ENCODE measurements at places on chromosomes 5 and 9.

GRCh38 chr5:43348207-43348606 is 35.0 kb upstream of the HMGCS1 start:
- no peak for DNase-seq

DNA sequence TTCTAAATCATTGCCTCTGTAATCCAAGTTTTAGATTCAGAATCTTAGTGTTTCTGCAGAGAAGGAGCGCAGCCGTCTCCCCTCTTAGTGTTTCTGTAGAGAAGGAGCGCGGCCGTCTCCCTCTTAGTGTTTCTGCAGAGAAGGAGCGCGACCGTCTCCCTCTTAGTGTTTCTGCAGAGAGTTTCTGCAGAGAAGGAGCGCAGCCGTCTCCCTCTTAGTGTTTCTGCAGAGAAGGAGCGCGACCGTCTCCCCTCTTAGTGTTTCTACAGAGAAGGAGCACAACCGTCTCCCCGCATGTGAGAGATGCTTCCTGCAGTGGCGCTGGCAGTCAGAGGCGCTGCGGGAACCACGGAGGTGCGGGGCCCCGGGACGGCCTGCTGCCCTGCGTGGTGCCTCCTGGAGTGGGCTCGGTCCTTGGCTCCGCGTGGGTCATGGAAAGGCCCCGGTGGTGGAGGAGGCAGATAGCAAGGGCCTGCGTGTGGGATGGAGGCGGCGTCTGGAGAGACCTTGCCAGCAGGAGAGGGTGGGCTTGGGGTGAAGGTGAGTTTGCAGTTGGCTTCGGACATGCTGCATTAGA is 10.9 kb downstream of the CEP72 start:
- no peak for DNase-seq

- DNase-seq = no peak
Measured at GRCh38 chr5:143244000-143244736, 159.3 kb downstream of the NR3C1 start.

- DNase-seq = no peak
Measured at GRCh38 chr5:150644058-150644457, 3.6 kb downstream of the SYNPO start.

- no peak for DNase-seq
Measured at GRCh38 chr5:14806456-14806855, 65.1 kb downstream of the ANKH start.

GRCh38 chr5:150172556-150172955 is 6.0 kb downstream of the CDX1 start:
- no peak for DNase-seq

- no peak for DNase-seq
Measured at GRCh38 chr5:157115012-157115411, 6.2 kb upstream of the HAVCR2 start.

- no peak for DNase-seq
Measured at GRCh38 chr5:59487068-59487686, 406.3 kb downstream of the PDE4D start.

DNA sequence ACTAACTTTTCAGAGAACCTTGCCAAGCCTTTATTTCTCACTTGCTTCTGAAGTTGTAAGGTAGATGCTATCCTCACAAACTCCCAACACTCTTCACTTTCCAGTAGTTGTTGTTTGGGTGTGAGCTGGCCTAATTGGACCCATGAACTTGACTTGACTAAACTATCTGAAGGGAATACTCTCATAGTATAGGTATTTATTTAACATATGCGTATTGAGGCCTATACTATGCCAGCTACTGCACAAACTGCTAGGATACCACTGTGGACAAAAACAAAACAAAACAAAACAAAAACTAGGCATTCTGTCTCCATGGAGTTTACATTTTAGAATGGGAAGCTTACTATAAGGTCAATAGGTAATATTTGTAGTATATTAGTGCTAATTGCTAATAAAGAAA is 1.3 kb downstream of the TXNDC8 start:
- no peak for DNase-seq

DNA sequence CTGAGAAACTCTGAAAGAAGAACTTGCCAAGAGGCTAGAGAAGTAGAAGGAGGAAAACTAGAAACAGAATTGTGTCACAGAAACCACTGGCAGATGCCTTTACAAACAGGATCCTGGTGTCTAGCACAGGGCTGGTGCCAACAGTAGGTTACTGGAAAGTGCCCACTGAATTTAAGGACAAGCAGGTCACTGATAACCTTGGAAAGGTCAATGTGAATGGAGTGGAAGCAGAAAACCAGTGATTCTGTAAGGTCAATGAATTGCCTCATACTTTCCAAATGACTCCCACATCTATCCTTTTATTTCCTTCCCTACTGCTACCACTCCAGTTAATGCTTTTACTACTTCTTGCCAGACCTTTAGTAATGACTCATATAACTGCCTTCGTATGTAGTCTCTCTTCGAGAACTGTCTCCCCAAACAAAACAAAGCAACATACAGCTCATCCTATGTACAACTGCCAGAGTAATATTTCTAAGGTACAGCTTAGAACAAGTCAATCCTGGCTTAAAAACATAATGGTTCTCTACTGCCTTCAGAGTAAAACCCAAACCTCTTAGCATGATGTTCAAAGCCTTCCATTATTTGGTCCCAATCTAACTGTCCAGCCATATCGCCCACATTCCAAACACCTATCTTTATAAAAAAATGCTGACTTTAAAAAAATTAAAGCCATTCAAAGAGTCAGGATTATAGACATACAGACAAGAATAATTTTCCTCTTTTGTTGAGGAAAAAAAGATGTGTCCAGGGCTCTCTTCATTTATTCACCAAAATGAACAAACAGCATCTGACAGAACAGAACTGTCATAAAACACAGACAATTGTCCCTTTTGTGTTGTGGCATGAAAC is 52.5 kb downstream of the NR3C1 start:
- DNase-seq = peak; percentile 26

GRCh38 chr5:14267991-14268708 is 125.0 kb downstream of the TRIO start:
- no peak for DNase-seq

DNA sequence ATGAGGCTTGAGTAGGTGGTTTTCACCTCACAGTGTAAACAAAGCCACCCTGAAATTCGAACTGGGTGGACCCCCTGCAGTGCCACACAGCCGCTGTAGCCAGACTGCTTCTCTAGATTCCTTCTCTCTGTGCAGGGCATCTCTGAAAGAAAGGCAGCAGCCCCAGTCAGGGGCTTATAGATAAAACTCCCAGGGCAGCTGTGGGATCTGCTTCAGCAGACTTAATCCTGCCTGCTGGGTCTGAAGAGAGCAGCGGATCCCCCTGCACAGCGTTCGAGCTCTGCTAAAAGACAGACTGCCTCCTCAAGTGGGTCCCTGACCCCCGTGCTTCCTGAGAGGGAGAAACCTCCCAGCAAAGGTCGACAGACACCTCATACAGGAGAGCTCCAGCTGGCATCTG is 71.4 kb downstream of the CARTPT start:
- no peak for DNase-seq

- DNase-seq = no peak
Measured at GRCh38 chr5:128877476-128877875, 87.8 kb upstream of the SLC27A6 start.

GRCh38 chr9:132383462-132383883 is 23.2 kb downstream of the TTF1 start:
- DNase-seq = no peak

DNA sequence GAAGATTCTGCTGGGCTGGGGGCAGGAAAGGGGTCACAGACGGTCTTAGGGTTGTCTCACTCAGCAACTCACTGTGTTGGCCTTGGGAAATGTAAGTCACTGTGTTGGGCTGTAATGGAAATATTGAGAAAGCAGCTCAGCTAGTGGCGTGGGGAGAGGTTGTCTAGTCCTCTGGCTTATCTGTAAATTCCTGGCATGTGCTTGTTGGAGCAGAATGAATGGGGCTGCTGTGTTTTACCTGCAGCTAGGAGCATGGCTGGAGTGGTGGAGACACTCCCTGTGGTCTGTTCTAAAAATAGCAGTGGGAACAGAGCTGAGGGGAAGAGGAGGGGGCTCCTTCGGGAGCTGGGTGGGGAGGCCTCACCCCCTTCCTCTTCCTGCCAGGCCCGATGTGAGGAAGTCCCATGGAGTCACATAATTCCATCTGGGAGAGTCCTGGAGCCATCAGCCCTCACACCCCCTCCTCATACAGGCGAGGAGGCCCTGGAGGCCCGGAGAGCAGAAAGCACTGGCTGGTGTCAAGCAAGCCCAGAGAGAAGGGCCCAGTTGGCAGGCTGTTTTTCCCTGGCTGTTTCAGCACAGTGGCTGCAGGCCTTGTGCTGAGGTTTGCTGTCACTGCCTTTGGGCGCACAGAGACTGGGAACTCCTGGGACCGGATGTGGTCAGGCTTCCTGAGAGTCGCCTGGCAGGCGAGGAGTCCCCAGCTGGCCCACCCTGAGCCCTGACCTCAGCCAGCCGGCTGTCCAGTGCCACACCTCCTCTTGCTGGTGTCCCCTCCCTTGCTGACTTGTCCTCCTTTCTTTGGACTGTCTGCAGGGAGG is 84.9 kb downstream of the RGS3 start:
- peak; percentile 49 for DNase-seq

- no peak for DNase-seq
Measured at GRCh38 chr9:121317737-121318630, 50.0 kb downstream of the GSN start.

DNA sequence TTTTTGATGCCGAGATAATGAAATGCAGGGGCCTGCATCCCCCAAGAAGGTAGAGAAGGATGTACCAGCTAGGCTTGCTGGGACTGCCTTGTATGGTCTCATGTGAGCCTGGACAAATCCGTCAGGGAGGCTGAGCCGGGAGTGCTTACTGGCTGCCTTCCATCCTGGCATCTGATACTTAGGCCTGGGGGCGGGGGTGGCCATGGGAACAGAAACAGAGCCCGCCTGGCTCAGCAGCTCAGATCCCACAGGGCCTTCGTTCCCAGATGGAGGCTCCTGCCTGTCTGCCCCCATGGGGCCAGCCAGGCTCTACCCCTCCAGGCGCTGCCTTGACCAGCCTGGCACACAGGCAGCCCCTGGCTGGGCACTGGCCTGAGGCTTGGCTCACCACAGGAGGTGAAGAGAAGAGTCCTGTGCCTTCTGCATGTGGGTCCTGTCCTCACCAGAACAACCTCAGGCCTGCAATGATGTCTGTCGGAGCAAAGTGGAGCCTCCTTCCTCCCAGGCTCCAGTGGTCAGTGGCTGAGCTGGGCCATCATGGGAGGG is 10.5 kb upstream of the SPATA31E1 start:
- no peak for DNase-seq

GRCh38 chr5:93607367-93608258 is 24.6 kb downstream of the NR2F1 start:
- DNase-seq = no peak

- DNase-seq = no peak
Measured at GRCh38 chr5:30768056-30768690, 425.3 kb upstream of the CDH6 start.

DNA sequence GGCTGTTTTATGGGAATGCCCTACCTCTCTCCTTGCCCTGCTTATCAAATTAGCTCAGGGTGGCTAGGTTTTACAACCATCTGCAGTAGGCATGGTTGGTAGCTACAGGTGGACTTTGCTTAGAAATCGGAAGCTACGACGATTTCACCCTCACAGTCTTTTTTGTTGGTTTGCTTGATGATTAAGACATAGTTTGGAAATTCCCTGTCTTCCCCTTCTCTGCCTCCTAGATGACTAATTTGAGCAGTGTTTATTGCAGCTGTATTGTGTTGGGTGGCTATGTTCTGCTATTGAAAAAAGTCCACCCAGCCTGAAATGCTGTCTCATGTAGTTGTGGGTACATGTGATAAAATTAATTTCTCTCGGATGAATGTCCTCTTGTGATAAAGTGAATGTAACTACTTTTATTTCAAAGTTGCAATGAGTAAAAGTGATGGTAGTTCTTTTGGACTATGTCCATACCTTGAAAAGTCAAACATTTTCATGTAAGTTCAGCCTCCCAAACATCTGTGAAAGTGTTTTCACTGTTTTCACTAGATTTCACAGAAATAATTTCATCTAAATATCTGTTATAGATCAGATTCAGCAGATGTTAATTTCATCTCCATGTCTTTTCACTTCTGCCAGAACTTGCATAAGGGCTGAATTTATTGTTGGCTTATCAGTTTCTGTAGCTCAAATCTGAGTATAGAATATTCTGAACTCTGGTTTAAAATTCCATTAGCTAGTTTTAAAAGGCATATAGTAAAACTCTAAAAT is 37.3 kb upstream of the FYB1 start:
- peak; percentile 20 for DNase-seq

- no peak for DNase-seq
Measured at GRCh38 chr9:126423142-126423915, 96.7 kb downstream of the MVB12B start.

DNA sequence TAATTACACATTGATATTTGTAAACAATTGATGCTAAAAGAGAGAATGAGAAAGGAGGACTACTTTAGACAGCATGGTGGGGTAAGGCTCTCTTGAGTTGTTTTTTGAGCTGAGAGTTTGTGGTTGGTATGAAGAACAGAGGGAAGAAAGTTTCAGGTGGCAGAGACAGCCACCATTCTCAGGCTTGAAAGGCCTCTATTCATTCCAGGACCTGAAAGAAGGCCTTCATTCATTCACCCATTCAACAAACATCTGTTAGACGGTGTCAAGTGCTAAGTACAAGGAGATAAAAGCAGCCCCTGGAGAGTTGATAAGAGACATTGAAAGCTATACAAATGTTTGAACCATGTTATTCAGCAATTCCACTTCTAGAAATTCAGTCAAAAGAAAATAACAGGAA is 21.7 kb upstream of the ADAM19 start:
- DNase-seq = no peak

- no peak for DNase-seq
Measured at GRCh38 chr5:95835682-95836385, 13.3 kb upstream of the GLRX start.

DNA sequence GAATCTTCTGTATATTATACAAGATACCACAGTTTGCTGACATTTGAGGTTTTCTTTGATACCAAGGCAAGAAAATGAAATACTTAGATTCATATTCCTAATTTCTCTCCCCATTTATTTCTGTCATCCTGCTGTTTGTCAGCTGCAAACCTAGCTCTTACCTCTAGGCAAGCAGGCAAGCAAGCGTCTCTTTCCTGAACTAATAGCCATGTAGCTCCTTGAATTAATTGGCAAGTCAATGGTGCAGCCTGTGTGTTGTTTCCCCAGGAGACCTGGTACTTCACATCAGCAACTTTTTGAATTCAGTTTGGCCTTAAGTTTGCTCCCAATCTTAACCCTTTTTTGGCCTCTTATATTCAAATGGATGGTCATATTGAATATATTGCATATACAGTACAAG is 573.6 kb upstream of the ARRDC3 start:
- DNase-seq = no peak

GRCh38 chr5:170348137-170348633 is 41.0 kb downstream of the KCNMB1 start:
- no peak for DNase-seq

- no peak for DNase-seq
Measured at GRCh38 chr5:80713631-80714030, 58.8 kb upstream of the DHFR start.

GRCh38 chr5:176863041-176863764 is 35.9 kb downstream of the HK3 start:
- no peak for DNase-seq
